ENCODE measurements at places on chromosomes 7 and 10. TPM values are rescaled to one million over a fixed set of nuclear protein-coding genes. Genes with fewer than 3 reads are reported as not detected.

Gene KIF20B
- total RNA-seq = 11.0 TPM

Gene PTPN20
- total RNA-seq = 0.35 TPM

Gene HOXA5
- 1.7 TPM for total RNA-seq

Gene CPXM2
- not detected for total RNA-seq

Gene HMX2
- total RNA-seq = not detected

All from myometrial cell (primary cell).